ENCODE measurements at places on chromosomes 7 and 10. TPM values are rescaled to one million over a fixed set of nuclear protein-coding genes. Genes with fewer than 3 reads are reported as not detected.

- peak; percentile 25 for DNase-seq
Observed at GRCh38 chr7:43137811-43138210, 25.4 kb downstream of the HECW1 start.

The TRIM56 gene
- total RNA-seq, result 13.5 TPM

The SPDYE1 gene
- total RNA-seq, result not detected

- DNase-seq, result no peak
Observed at GRCh38 chr10:29297678-29298077, 8.8 kb downstream of the LYZL1 start.

- no peak for DNase-seq
Observed at GRCh38 chr10:93703066-93703465, 674 bp upstream of the FRA10AC1 start.

GRCh38 chr7:73778801-73779389, 8.8 kb upstream of the CLDN3 start:
- DNase-seq, result no peak

GRCh38 chr10:112797855-112798254, 152.2 kb upstream of the TCF7L2 start:
- no peak for DNase-seq
